Fibroblast of skin of back (primary cell): ENCODE measurements at places on chromosomes 5 and 9.

- no peak for DNase-seq
Observed at GRCh38 chr9:124290053-124290591, 32.4 kb downstream of the NEK6 start.

DNA sequence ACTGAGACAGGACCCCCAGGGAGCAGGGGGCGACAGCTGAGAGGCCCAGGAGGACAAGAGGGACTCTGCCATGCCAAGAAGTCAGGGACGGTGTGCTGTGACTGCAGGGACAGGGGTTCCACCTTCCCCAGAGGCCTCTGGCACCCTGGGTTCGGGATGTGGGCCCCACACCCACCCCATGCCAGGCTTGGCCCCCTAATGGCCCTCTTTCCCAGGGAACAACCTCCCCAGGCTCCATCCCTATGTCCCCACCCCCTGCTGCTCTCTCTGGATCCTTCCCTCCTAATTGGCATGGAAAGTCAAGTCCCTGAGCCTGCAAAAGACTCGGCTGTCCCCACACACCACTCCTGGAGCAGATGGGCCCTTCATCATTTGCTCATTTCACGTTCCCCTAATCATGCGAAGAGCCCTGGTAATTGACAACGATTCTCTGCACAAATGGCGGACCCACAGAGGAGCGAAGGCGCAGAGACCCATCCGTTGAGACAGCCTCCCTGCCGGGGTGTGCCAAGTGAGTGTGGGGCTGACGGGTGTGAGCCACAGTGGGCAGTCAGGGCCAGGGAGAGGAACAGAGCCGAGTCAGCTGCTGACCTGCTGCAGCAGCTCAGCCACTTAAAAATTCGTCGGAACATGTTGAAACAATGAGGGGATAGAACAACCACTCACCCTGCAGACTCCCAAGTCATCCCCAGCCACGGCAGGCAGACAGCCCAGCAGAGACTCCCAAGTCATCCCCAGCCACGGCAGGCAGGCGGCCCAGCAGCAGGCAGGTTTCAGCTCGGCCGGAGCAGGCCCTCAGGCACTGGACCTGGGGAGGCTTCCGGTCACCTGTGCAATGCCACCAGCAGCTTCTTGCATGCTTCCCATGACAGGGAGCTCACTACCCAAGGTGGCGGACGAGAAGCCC, 109.0 kb downstream of the VAV2 start:
- DNase-seq: no peak

DNA sequence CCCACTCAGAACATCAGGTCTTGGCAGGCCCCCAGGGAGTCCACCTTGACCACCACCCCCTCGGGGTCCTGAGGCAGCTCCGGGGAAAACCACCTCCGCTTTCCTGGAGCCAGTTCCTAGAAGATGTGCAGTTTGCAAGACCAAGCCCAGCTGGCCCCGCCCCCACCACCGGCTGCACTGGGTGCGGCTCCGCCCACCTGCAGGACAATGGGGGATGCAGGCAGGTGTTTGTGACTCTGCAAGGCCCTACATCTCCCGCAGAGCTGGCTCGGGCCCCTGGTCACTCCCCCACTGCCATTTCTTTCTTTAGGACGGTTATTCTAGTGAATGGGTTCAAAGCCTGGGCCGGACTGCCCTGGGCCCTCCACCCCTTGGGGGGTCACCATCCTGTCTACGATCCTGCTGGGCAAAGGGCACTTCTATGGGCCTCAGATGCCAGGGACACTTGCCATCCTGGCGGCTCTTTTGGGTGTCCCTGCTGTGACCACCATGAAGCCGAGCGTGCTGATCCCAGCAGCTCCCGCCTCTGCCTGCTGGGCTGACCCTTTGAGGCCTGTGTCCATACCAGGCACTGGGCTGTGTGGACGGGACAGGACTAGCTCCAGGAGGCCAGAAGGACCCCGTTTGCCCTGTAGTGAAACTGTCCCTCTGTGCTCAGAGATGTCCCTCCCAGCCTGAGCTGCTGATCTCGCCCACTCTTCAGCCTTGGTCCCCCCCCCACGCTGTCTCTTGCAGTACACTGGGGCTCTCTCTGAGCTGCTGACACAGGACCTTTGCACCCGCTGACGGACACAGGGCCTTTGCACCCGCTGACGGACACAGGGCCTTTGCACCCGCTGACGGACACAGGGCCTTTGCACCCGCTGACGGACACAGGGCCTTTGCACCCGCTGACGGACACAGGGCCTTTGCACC, 5.9 kb upstream of the NACC2 start:
- DNase-seq: no peak

- DNase-seq: no peak
Observed at GRCh38 chr5:35047785-35048404, at the start of gene AGXT2. Gene AGXT2, minus strand, starts transcription at chr5:35047949. Its CDS starts 57 bp downstream, at chr5:35047892.

DNA sequence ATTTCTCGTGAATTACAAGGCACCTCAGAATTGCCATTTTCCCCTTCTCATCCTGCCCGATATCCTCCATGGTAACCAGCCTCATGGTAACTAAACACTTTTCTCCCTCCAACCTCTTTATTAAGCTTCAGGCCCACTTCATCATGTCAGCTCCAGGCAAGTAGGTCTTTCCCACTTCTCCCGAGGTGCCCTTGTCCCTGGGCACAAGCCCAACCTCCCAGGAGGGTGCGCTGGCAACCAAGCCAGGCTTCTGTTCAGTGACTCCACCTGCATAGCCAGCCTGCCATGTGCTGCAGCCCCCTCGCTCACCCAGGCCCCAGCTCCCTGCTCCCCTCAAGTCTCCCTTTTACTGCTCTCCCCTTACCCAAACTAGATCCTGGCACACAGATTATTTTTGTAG, 47.4 kb upstream of the AFAP1L1 start:
- DNase-seq: no peak

GRCh38 chr5:157431544-157432200, 28.3 kb upstream of the NIPAL4 start:
- DNase-seq: peak; percentile 80

DNA sequence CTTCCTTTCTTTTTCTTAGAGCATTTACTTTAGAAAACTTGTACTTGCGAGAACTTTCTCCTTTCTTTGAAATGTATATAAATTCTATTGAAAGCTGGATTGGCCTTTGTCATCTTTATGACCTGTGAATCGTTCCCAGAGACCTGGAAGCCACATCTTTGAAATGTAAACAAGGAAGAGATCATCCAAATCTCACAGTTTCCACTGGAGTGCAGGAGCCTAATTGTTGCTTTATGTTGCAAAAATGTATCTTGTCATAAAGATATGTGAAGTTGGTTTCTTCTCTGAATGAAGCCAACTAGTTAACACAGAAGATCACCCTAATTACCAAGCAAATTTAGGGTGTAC, 1101.8 kb downstream of the TAF11L14 start:
- DNase-seq: no peak

DNA sequence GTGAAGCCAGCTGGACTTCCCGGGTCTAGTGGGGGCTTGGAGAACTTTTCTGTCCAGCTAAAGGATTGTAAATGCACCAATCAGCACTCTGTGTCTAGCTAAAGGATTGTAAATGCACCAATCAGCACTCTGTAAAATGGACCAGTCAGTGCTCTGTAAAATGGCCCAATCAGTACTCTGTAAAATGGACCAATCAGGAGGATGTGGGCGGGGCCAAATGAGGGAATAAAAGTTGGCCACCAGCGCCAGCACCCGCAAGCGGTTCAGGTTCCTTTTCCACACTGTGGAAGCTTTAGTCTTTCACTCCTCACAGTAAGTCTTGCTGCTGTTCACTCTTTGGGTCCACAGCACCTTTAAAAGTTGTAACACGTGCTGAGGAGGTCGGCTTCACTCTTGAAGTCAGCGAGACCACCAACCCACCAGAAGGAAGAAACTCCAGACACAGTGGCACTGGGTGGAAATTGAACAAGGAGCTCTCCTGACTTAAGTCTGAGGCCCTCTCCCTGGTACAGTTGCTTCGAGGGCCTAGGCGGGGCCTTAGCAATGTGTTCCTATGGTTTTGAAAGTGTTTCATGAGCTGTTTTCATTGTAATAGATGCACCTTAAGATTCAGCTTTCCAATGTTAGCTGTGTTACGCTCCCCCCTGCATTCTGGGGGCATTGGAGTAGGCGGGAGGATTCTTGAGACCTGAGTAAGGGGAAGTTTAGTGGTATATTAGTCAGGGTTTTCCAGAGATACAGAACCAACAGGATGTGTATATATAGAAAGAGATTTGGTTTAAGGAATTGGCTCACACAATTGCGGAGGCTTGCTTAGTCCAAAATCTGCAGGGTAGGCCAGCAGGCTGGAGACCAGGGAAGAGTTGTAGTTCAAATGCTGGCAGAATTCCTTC, 21.5 kb upstream of the MYO10 start:
- peak; percentile 97 for DNase-seq

GRCh38 chr5:91381774-91382359, 1.2 kb downstream of the ARRDC3 start:
- DNase-seq: peak; percentile 78

DNA sequence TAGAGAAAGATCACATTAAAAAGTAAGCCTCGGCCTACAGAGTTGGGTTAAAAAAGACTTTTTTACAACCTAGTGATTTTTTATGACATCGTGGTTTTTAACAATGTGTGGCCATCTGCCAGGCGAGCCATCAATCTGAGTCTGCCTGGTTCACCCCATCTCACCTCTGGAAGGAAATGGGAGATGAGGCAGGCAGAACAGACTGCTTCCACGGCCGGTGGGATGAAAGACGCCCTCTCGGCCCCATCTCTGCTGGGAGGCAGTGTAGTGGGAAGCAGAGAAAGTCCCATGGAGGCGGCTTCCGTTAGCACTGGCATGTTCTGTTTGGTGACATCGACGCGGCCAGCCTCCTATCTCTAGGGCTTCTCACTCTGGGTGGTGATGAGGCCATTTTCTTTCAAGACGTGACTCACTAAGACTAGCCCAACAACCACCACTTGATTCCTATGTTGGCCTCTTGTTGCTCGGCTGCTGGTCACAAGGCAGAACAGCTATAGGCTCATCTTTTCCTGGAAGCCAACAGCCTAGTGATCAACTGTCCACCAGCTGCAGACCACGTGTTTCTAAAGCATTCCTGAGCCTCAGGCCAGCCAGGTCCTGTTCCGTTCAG, 132.4 kb upstream of the OTULINL start:
- DNase-seq: peak; percentile 97

DNA sequence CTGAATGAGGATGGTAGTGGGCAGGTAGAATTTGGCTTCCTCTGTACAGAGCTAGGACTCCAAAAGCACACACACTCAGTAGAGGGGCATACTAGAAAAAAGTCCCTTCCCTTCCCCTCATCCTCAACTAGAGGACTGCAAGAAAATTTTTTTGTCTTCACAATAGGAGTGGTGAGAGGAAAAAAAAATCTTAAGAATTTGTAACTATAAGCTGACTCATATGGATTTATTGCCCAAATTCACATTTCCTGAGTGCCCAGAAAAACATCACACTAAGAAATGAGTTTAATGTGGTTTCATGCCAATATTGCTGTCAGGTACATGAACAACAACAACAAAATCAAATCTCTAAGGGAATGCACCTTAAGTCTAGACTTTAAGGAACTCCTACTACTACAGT, 43.7 kb downstream of the RANBP6 start:
- DNase-seq: peak; percentile 33

DNA sequence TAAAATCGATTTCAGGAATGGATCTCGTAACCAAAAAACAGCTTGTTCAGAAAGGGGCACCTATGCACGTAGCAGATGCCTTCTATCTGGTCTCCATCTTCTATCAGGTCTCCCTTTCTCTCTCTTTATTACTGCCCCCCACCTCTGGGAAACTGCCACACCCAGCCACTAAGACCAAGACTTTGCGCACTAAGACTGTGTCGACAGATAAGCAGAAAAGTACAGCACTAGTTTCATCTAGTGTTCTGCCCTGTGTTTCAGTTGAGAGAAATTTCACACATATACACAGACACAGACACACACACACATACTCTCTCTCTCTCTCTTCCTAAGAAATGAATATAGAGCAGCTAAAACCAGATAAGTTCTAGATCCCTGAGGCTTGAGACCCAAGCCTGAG, 210.1 kb upstream of the MAP3K1 start:
- no peak for DNase-seq

- no peak for DNase-seq
Observed at GRCh38 chr5:69039829-69040228, 54.0 kb upstream of the SLC30A5 start.

GRCh38 chr9:138115506-138115905, 237.9 kb downstream of the CACNA1B start:
- no peak for DNase-seq

DNA sequence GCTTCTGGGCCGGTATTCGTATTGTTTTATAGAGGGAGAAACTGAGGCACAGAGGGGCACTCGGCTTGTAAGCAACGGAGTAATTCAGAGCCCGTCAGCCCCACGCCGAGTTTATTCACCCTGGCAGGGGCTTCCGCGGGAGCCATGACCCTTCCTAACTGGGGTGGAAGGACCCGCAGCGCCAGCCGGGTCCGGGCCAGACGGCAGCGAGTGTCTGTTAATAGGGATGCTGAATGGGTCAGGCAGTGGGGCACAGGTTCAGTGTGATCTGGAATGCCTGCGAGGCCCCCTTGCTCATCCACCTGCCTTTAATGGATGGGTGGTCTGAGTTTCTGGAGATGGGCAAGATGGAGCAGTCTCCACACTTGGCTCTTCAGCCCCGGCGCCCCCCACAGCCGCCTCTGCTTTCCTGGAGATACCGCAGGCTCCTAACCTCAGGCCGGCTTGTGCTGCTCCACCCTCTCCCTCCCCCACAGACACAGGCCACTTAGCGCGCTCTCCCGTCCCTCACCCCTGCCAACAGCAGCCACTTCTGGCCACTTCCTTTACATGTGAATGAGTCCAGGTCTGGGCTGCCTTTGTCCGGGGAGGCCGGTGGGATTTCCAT, 147.1 kb downstream of the ERCC6L2 start:
- no peak for DNase-seq

- DNase-seq: no peak
Observed at GRCh38 chr9:72150127-72150526, 887 bp downstream of the GDA start.

DNA sequence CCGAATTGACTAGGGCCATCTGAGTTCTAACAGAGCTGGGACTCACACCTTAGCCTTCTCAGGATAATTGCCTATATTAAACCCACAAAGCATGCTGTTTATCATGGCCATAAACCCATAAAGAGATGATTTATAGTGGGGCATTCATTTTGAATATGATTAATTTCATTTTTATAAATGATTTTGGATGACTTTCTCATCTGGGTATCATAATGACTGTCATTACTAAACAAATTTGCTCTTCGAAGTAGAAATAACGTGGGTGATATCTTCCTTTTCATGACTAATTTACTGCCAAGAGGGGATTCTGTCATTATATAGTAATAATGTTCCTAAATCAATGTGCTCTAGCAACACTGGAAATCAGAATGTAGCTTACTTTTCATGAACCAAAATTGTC, 498.2 kb downstream of the CDH12 start:
- DNase-seq: no peak

GRCh38 chr9:93464876-93465275, 11.5 kb upstream of the FAM120AOS start:
- no peak for DNase-seq

DNA sequence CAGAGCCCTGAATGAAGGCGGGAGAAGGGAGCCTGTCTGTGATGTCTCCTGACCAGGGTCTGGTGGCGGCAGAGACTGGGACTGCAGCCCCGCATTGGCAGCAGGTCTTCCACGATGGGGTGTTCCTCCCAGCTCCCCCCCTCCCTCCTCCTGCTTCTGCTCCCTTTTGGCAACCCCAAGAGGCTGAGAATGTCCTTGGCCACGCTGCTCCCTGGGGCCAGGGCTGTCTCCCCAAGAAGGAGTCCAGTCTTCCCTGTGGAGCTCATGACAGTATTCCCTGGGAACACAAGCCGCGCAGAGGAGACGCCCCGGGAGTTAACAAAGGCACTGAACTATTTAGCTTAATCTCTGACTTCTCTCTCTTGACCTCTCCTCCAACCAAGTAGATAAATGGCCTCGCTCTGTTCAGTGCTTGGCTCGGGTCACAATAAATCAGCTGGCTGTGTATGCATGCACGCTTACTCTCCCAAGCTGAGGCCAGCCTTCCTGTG, 84.0 kb upstream of the NEURL1B start:
- DNase-seq: no peak
